Uterus (tissue), 4 donors: ENCODE measurements at places on chromosomes 2 and 18. TPM values are rescaled to one million over a fixed set of nuclear protein-coding genes. Genes with fewer than 3 reads are reported as not detected.

GRCh38 chr18:34352385-34353163 lies 127.9 kb upstream of the NOL4 start:
- no peak for DNase-seq

The EVA1A gene
- total RNA-seq, result 2.3 TPM

DNA sequence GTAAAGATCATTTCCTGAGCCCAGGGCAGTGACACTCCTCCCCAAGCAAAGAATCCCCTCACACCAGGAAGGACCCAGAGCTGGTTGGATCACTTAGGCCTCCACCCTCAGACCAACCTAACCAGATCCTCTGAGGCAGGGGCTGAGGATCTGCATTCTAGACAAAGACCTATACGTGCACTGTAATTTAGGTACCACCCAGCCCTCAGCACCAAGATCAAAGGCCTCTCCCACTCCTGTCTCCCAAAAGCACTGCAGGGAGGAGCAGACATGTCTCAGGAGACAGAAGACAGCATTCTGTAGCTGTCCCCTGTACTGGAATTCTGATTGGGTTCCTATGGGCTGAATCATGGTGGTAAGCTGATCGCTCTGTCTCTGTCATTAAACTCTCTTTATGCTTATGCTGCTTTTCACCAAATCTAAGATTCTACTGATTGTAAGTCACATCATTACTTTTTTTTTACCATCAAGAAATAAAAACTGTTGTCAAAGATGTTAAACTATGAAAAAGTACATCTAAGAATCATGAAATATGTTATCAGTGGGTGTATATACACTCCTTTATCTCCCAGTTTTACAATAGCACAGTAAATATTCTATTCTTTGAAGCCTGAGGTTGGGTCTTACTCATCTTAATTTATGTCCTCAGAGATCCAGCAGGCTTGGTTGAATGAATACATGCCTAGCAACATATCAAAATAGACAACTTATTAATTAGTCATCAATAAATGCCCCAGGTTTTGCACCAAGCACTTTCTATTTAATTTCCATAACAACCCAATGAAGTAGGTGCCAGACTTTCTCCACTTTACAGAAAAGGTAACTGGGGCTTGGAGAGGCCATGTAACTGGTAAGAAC lies 28.3 kb downstream of the MCFD2 start:
- no peak for DNase-seq

DNA sequence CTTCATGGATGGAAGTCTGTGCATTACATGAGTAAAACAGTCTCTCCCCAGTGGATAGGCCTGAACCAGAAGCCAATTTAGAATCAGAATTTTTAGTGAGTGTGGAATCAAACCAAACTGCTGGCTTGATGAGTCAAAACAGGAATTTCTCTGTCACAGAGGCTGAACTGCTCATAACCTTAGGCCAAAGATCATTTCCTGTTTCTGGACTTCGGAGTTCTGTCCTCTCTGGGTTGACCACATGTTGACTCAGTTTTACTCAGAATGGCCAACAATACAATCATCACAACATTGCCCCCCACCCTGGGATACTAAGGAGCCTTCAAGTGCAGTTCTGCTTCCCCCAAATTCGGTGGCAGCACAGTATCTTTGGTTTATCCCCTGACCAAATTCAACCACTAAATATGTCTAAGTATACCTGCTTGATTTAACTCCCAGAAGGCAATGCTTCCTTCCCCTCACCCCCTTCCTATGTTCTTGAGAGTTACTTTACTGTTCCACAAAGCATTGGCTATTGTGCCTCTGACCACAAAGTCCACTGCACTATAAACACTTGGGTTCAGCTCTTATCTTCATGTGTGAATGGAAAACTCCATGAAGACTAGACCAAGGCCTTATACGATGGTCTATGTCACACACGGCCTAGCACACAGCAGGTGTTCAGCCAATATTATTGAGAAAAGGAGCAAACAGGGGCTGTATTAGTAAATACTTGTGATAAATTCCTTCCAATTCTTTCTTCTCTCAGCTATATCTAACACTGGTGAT lies 67.8 kb downstream of the NXPH2 start:
- DNase-seq, result no peak

- no peak for DNase-seq
Measured at GRCh38 chr18:61808286-61808685, 84.5 kb downstream of the RNF152 start.

DNA sequence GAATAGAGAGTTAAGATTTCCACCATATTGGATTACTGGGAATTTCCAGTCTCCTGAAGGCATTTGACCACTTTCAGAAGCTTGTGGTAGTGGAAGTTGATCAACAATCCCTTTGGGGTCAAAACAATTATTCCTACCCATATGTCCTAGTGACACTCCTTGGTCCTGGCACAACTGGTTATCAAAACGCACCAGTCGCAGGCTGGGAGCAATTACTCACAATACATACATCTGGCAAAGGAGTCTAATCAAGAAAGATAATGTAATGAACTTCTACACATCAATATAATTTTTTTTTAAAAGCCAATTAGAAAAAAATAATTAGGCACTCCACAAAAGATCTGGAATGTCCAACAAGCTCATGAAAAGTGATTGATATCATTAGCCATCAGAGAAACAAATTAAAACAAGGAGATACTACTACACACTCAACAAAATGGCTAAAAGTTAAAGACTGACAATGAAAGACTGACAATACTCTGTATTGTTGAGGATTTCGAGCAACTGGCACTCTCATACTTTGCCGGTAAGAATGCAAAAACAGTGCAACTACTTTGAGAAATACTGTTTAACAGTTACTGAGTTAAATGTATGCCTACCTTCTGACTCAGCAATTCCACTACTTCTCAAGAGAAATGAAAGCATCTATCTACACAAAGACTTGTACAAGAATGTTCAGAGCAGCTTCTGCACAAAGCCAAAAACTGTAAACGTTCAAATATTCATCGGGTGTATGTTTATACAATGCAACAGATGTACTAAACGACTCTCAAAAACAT lies 2.0 kb downstream of the INO80C start:
- no peak for DNase-seq

DNA sequence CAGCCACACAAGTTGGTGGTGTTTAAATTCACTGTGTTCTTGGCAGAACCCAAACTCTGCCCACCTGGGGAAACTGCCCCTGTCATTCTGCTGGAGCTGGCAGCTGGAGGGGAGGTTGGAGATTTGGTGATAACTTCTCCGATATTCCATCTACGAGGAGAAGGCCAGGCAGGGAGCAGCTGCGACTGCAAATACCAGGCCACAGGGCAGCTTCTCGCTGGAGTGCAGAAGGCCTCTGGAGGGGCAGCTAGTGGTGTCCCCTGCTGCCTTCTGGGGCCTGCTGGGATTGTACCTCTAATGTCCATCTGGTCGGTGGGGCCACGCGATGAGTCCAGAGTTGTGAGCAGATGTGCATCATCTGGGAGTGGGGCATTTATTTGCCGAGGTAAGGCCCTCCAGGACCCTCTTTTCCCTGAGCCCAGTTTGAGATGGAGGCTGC lies 98.9 kb downstream of the ACKR3 start:
- DNase-seq, result no peak

GRCh38 chr2:119808516-119809147 lies 48.9 kb downstream of the PTPN4 start:
- DNase-seq, result no peak

The FOXD4L1 gene
- not detected for total RNA-seq

The CNDP1 gene
- total RNA-seq, result 0.90 TPM

DNA sequence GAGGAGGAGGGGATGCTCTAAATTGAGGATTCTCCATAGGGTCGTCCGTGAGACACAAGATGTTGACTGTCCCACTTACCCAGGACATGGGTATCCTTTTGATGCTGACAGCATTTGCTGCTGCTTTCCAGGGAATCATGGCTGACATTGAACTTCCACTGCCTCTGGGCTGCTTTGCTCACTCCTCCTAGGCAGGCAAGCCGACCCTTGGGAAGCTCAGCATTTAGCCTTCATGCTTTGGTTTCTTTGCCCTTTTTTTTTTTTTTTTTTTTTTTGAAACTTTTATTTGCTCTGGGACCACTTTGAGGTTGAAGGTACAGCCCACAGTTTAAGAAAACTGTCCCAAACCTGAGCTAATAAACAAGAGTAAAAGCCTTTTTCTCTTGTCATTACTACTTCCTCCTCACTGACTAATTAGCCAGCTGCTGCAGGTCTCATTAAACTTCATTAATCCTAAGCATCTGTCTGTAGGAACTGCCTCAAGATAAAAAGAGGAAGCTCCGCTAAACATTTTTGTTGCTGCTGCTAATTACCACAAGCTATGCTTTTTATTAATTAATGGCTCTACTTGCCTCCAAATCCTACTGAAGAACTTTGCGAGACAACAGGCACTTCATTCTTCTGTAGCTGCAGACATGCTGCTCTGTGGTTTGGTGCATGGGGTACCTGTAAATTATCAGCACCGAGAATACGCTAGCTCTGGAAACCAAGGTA lies 125.4 kb downstream of the SPTBN1 start:
- DNase-seq, result no peak

The UGT1A4 gene
- total RNA-seq, result not detected

- no peak for DNase-seq
Measured at GRCh38 chr2:70767699-70768589, at the start of gene ADD2. TSS of gene ADD2 (minus strand) at chr2:70768200. CDS start at chr2:70706408, 61,792 bp downstream.

- DNase-seq, result no peak
Measured at GRCh38 chr2:221673248-221673647, 101.1 kb upstream of the EPHA4 start.

The RBKS gene
- 5.4 TPM for total RNA-seq
